ENCODE measurements at places on chromosomes 7 and 10.

DNA sequence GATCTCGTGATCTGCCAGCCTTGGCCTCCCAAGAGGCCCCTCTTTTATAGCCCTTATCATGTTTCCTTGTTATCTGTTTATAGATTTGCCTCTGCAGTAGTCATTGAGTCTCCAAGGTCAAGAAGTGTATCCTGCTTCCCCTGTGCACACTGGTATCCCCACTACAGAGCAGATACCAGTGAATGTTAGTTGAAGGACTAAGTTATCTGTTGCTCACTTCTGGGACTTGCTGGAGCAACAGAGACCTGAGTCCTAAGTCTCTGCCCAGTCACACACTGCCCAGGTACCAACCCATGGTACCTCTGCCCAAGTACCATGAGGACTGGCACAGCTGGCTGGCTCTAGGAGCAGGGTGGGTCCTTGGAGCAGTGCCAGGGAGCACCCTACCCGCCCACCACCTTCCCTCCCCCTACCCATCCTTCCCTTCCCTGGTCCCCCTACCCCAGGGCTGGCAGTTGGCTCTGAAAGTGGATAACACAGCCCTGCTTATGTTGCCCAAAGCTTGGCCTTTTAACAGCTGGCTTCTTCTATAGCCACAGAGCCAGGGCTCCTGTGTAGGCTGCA, 26.5 kb upstream of the PDCD4 start:
- no peak for DNase-seq

DNA sequence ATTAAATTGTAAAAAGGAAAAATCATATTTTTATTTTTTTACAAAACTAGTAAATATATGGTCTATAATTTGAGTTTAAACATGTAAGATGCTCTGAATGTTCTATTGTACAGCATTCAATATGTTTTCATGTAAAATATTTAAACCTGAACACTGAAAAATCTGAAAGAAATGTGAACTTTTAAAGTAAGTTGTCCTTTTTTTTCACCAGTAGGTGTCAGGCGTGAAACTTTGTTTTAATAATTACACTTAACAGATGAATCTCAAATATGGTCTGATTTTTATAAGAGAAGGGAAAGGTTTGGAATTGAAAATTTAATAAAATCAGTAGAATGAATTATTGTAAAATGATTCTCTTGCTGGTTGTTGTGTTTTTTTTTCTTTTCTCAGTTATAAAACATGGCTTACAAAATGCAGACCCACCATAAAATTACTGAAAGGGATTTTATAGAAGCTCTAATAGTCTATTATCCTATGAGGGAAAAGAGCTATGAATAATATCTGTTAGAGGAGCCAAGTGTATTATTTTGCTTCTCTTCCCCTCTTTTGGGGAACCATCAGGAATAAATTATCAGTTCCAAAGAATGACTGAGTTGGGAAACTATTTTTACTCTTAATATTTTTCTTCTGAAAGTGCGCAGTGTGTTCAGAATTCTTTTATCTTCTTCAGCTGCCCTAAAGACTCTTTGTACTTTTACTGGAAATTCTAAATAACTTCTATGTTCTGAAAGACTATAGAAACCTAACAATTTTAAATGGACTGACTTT, 217.7 kb upstream of the FZD1 start:
- no peak for DNase-seq

- DNase-seq = peak; percentile 74
Measured at GRCh38 chr7:90244909-90245851, at the start of gene CFAP69. Gene CFAP69 (plus strand): TSS chr7:90245174. CDS start chr7:90245425, 251 bp downstream.

GRCh38 chr7:138000081-138000701, 1.7 kb downstream of the CREB3L2 start:
- no peak for DNase-seq

- no peak for DNase-seq
Measured at GRCh38 chr10:72008096-72008981, 44.1 kb downstream of the CHST3 start.

- no peak for DNase-seq
Measured at GRCh38 chr10:128429835-128430513, 303.8 kb upstream of the MKI67 start.

DNA sequence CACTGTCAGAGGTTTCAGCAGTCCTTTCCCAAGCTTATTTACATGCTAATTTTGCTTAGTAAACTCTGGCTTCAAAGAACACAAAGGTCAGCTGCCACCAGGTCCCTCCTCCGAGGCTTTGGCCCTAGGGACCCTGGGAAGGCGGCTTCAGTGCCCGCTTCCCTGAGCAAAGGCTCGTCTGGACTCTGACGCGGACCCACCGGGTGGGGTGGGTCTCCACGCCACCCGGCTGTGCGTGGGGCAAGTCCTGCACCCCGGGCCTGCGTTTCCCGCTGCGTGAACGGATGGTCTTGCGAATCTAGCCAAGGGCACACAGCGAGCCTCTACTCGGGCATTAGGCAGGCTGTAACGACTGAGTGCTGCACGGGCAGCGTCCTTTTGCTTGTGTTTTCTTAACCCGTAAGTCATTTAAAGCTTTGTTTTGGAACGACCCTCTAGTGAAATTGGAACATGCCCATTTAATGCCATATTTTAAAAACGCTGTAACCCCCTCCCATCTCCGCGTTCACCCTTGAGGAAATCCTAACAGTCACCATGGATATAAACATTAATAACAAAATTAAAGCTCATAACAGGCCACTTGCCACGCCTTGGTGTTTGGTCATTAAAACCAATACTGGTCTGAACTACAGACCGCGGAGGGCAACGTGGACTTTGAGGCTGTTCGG, 828 bp downstream of the BNIP3 start:
- no peak for DNase-seq

- no peak for DNase-seq
Measured at GRCh38 chr7:135650831-135651573, 11.3 kb upstream of the STMP1 start.

- no peak for DNase-seq
Measured at GRCh38 chr7:114426824-114427223, 12.2 kb downstream of the FOXP2 start.

DNA sequence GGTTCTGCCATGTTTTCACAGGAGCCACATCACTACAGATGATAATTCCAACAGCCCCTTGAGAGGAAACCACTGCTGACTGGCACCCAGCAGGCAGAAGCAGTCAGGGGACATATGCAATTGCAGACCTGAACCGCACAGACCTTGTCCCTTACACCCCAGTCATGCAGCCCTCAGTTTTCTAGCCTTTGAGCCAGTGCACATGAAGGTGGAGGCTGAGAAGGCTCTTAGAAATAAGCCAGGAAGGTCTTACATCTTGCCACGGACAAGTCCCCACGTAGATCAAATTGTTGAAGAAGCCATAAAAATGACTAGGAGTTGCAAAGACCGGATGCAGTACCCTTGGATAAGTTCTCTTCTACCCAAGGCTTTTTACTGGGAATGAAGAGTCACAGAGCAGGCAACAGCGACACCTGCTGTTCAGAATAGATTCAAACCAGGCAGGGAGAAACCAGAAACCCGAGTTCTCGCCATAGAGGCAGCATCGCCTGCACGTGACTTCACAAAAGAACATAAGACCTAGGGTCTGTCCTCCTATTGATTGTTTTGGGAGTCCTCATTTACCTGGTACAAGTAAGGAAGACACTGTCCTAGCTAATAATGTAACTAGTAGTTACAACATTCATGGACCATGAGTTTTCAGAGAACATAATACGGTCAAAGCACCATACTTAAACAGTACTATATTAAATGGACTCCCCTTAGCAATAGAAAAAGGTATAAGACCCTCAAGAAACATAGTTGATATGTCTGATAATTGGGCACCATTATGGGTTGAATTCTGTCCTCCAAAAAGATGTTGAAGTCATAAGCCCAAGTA, 11.1 kb downstream of the STEAP1B start:
- peak; percentile 77 for DNase-seq

DNA sequence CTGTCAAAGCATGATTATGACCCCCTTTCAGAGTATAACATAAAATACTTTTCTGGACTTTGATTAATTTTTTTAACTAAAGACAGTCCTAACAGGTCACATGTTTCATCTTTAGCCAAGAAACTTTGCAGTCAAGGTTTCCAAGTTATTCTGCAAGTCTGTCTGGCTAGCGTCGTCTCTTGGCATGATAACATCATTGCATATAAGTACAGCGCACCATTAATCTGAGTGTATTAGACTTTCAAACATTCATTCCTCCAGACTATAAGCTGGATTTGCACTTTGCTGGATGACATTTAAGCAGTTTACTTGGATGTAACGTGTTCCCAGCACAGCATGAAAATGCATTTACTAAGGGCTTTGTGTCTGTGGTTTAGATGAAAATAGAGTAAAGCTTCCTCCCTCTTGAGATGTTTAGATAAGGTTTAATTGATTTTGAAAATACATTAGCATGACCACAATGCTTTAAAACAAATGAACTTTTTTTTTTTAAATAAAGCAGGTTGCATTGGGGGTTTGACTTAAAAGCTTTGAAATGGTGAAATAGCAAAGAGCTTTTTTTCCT, 349.0 kb upstream of the MTPN start:
- DNase-seq = no peak

DNA sequence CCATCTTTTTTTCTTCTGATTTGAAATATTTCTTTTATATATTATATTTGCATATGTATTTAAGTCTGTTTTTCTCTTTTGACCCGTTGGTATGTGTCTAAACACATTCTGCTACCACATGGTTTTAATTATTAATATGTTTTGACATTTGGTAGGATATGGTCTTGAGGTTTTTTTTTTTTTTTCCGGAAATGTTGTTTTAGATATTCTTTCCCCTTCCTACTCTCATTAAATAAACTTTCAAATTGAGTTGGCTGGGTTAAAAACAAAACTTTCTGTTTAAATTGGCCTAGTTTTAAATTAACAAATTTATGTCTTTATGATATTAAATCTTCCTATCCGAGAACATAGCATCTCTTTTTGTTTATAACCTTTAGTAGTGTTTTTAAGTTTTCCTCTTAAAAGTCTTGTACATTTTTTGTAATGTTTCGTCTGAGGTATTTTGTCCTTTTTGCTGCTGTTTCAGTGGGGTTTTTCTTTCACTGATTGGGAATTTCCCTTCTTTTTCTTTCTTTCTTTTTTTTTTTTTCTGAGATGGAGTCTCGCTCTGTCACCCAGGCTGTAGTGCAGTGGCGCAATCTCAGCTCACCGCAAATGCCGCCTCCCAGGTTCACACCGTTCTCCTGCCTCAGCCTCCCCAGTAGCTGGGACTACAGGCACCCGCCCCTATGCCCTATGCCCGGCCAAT, 25.4 kb downstream of the STAM start:
- no peak for DNase-seq

- DNase-seq = no peak
Measured at GRCh38 chr10:84340187-84340586, 11.8 kb downstream of the CCSER2 start.

GRCh38 chr7:74371381-74372341, 82.0 kb upstream of the GTF2IRD1 start:
- DNase-seq = no peak

- no peak for DNase-seq
Measured at GRCh38 chr7:120793213-120793936, 64.6 kb downstream of the TSPAN12 start.

- DNase-seq = no peak
Measured at GRCh38 chr10:80454513-80455460, 677 bp downstream of the TSPAN14 start.

DNA sequence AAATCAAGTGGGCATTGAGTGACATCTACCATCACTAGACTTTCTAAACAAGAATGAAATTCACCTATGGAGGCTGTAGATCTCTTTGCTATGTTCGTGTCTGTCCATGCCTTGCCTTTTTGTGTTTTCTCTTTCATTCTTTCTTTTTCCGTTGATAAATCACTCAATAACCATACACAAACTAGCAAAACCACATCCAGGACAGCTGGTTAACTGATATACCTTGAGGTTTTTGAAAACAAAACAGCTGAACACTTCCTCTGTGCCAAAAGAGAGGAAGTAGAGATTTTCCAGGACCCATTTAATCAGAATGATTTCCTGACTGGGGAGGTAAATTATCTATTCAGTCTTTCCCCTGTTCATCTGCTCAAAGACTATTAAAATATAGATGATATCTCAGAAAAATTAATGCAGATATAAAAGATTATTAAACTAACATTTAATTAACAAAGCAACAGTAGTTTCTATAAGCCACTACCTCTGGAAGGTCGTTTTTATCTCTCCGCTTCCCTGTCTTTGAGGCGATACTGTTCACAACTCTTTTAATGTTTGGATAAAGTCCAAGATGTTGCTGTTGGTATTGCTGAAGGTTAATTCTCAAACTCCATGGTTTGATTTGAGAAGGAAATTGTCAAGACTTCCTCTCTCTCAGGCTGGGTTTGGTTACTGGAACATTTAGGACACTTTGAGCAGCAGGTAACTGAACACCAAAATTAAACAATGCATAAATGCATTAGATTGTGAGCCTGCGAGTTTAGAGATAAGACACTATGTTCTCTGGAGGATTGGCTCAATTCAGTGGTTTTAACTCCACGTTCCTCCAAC, 24.4 kb upstream of the C10orf67 start:
- no peak for DNase-seq

- DNase-seq = no peak
Measured at GRCh38 chr7:2800220-2800930, 43.7 kb downstream of the GNA12 start.

- no peak for DNase-seq
Measured at GRCh38 chr10:13871011-13871410, 284.2 kb downstream of the PRPF18 start.

DNA sequence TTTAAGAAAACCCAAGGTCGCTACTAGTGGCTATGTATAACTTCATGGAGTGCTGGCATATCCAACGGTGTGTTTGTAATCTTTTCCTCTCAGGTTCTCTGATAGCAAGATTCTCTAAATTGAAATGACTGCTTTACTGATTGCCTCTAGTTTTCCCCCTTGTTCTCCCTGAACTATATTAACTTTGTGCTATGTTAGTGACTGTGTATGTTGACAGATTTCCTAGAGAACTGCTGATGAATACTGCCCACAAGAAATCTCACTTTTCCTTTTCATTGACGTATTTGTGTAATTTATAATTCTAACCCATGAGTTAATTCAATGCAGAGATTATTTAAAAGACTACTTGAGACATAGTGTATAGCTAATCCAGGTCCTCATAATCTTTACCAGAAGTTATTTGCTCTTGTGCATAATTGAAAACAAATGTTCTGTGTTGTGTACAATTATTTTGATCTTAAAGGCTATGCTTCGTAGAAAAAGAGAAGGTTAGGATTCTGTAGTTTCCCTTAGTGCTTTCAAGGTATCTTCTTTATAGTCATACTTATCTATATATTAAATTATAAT, 70.6 kb upstream of the GLCCI1 start:
- DNase-seq = no peak

DNA sequence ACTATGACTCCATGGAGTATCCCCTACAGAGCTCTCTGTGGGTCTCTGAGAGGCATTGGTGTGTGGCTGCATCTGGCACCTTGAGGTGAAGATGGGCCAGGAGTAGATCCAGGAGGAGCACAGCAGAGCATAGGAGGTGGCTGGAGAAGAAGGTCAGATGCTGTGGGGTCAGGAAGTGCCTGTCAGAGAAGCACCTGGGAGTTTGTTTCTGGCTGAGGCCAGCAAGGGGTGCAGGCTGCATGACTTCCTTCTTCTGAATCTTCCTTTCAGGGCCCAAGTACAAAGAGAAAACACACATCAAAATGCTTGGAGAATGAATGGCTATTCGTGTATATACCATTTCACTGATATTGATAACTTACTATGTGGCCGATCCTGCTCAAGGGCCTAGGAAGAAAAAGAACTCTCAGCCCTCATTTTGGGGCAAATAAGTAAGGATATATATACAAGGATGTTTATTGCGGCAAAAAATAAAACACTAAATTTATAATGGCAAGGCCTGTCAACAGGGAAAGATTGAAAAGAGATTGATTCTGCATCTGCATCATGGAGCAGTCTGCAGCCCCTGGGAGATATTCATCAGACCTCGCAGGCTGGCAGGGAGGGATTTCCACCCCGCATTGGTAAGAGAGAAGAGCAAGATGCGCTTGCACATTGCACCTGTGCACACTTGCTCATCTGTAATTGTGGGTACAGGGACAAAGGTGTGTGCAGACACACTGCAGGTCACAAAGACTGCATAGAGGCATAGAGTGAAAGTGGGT, 39.2 kb downstream of the PTPRE start:
- no peak for DNase-seq

Data from stimulated activated effector memory CD8-positive, alpha-beta T cell treated with anti-CD3 and anti-CD28 coated beads, Interleukin-12 subunit alpha, Interleukin-12 subunit beta, amount 100 ng/mL, for 72 hours (primary cell).